ENCODE measurements at places on chromosomes 5 and 9.
A peak's percentile ranks its signal among the peaks of the same experiment; 100 is the strongest.

DNA sequence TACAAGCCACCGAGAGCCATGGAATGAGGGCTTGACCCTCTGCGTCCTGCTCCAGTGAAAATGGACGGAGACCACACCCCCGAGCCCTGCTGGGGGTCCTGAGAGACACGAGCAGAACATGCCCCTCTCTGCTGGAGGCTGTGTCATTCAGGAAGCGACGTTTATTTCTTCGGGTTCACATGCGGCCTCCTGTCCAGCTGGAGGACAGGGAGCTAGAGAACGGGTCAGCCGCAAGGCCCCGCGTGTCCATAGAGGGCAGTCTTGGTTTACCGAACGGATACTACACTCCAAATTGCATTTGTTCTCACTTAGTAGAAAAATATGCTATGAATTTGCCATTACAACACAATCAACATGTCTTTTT, 36.1 kb downstream of the MRPL36 start:
- no peak for DNase-seq

- DNase-seq, result no peak
These were observed 47.1 kb downstream of the ST8SIA4 start for GRCh38 chr5:100855937-100856430.

GRCh38 chr9:80556631-80557030, 984.9 kb downstream of the TLE4 start:
- DNase-seq, result no peak

DNA sequence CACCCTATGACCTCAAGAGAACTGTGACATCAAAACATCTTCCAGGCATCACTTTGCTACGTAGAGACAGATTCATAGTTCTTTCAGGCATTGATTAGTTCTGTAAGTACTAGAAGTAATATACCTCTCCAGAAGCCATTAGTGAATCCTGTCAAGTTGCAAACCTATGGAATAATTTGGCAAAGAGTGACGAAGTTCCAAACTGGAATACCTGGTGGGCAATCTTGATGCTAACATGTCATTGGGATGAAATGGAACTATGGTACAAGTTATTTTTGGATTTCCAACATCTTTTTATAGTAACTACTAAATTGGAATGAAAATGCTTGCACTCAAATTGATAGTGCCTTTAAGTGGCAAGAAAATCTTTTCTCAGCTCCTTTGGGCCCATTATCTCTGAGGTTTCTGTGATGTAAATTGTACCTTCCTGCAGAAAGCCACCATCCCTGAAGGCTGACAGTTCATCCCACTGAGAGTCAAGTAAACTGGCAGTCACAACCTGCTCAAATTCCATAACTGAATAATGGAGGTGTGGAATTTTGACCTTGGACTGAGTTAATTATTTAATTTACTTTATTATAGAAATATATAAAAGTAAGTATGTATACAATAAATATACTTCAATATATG, 435.5 kb downstream of the DTWD2 start:
- no peak for DNase-seq

DNA sequence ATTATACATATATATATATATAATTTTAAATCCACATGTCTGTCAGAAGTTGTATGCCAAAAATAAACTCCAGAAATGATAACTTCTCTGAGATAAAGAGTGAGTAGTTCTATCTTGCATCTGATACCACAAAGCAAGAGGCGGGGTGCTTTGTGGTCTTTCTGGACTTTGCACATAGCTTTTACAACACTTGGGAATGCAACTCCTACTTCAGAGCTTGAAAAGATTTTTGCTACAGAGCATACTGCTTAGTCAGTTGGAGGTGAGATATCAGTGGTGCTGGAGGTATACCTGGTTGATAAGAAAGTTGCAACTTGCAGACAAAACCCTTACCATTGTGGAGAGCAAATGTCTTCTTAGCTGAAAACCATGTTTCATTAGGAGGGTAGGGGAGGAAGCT, 1384.5 kb upstream of the NUDT12 start:
- DNase-seq, result no peak

- DNase-seq, result no peak
These were observed 1520.8 kb upstream of the CDH6 start for GRCh38 chr5:29672678-29673077.

DNA sequence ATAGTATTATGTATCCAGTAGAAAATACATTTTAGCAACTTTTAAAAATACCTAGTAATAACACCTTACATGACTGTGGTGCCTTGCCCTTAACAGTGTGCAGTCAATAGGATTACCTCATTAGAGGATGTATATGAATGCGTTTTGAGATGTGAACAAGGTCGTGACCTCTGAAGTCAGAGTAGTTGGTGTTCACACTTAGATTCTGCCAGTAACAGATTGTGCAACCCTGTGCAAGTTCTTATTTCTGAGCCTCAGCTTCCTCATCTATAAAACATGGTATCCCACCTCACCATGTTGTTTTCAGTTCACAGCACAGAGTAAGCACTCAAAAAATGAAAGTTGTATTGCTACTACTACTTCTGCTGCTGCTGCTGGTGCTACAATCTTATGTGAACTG, 347.3 kb downstream of the KDM4C start:
- no peak for DNase-seq

GRCh38 chr9:91966503-91966902, 16.5 kb upstream of the ROR2 start:
- DNase-seq, result no peak

DNA sequence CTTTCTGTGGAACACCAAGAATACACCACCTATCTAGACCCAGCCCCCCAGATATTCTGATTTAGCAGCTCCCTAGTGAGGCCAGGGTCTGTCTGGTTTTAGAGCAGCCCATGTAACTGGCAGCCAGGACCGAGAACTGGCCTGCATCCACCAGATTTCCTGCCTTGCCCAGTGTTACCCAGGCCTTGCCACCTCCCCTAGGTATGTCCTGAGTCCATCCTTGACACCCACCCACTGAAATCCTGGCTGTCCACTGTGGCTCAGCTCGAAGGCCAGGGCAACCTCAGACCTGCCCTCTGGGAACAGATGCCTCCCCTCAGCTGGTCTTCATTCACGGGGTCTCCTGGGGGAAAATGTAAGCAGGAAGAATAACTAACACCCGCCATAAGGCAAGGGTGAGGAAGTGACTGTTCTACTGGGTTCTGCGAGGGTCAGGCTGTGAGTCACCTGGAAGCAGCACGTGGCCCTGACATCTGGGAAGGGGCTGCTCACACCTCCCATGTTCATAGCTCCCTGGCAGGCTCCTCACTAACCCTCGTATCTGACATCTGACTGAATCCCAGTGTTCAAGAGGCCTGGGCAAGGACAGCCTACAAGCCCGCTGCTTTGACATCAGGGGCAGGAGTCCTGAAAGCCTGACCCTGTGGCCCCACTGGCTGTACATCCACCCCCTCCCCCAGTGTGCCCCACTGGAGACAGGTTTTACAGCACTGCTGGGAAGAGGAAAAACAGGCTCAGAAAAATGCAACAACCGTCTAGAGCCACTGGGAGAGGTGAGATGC, 72.7 kb downstream of the SEMA4D start:
- DNase-seq, result no peak

- no peak for DNase-seq
These were observed 154.7 kb downstream of the FAM114A2 start for GRCh38 chr5:153883854-153884611.

DNA sequence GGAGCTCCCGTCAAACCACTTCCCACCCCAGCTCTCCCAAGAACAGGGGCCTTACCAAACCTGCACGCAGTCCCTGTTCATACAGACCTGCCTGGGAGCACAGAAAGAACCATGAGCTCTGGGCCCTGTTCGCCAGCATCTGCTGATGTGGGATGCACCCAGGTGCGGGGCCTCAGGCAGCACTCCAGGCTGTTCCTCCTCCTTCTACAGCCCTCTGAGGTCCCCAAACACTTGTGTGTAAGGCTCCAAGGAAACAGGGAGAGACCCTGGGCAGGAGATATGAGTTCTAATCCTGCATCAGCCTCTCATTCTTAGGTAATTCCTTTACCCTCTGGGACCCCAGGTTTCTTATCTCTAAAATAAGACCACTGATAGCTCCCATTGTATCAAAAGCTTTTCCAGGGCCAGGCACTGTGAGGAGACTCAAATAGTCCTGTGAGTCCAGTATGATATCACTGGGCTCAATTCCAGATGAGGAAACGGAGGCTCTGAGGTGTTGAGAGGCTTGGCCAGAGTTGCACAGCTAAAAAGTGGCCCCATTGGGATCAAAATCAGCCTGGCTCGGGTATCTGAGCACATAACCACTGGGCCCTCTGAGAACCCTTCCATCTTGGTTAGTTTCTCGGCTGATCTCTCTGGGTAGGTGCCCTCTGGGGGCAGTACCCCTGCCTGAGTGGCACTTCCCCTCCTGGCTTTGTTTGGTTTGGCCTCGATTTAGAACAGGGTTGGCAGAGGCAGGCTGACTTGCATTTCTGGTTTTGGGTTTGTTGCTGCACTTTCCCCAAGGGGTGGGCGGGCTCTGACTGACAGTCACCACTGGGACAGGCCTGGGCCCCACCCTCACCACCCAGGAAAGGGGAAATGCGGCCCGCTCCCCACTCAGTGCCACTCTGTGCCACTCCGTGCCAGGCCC, 116.8 kb downstream of the RGS3 start:
- DNase-seq, result peak; percentile 30

DNA sequence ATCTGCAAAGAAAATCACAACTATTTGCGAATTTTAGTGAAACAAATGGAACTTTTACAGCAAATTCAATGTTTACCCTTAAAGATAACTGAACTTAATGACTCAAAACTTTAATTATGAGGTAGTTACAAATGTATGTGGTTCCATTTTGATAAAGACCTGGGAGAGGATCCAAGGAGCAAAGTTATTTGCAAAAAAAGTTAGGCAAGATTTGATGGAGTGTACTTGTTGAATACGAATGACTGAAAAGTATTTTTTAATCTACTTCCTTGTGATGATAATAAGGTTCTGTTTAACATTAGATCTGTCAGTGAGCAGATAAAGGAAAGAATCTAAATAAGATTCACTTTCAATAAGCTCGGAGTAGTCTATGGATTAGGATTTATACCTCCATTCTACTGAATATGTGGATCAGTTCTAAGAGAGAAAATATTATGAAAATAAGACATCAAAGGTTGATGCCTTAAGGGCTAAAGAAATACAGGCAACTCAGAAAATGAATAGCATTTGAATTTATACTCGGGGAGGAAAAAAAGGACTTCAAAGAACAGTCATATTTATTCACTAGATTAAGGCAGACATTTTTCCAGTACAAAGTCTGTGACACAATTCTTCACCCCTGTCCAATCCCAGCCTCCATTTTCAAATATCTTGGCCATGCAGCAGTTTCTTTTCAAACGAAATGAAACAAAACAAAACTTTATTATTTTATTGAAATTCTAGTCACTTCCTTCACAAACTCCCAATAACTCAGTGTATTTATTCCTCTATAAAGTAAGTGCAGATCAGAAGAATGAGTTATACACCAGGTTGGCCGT, 199.8 kb downstream of the PDE4D start:
- DNase-seq, result no peak

DNA sequence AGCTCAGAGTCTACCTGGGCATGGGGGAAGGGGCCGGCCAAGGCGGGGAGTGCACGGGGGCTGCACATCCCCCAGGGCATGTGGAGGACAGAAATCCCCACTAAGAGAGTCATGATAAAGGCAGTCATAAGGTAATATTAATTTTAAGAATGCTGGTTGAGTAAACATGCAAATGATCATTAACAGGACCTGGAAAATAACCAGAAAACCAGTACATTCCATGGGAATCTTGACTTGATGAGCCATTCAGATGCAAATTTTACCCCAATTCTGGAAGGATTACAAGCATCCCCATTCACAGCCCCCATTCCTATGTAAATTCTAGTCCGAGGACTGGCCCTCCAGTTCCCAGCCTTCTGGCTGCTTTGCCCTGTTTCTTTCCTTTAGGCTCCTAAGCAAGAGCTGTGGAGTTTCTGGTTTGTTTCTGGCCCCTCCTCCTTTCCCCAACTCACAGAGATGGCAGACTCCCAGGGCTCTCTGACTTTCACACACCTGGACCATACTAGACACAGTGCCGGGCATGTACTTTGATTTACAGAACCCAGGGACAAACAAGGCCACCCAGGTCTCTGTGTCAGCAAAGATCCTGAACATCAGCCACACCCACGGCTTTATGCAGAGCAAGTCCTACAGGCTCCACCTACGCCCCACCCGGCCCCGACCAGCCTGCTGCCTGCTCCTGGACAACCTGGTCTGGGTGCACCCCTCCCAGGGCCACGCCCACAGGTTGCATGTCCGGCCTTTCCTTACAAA, 62.7 kb downstream of the SEMA4D start:
- DNase-seq, result no peak

GRCh38 chr5:124677374-124678351, 68.8 kb downstream of the ZNF608 start:
- DNase-seq, result no peak

DNA sequence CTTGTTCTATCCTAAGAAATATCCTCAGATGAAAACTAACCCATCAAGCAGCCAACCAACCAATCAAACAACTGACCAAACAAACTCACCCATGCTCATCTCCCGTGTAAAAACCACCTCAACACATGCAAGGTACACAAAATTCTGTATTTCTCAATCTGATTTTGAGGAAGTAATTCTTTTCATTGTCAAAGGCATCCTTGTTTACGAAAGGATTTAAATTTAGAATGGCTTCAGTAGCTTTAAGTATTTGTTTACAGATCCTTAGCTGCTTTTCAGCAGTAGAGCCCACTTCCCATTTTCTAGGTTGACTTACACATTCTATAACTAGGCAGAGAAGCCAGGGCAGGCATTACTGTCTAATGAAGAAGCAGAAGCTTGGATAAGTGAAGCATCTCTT, 78.6 kb downstream of the NTRK2 start:
- DNase-seq, result no peak

- peak; percentile 42 for DNase-seq
These were observed 38.4 kb downstream of the HRH2 start for GRCh38 chr5:175696139-175696854.

- no peak for DNase-seq
These were observed 659.4 kb upstream of the ADAMTS16 start for GRCh38 chr5:4480528-4481349.

DNA sequence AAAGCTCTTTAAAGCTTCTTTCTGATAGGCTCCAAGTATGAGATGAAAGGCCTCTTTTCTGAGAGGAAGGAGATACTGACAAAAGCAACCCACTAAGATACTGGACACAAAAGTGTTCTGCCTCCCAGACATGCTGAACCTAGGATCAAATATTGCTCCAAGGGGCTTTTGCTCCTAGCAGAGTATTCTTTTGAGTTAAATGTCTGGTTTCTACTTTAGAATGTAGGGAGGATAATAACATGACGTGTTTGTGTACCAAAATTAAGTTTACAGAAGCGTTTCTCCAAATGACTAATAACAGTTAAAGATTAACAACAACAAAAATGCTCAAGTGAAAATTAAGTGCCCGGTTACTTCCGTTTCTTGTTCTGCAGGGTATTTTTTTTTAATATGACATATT, 2293.3 kb upstream of the C9orf72 start:
- no peak for DNase-seq

GRCh38 chr9:16461851-16462250, 408.6 kb downstream of the BNC2 start:
- DNase-seq, result no peak

DNA sequence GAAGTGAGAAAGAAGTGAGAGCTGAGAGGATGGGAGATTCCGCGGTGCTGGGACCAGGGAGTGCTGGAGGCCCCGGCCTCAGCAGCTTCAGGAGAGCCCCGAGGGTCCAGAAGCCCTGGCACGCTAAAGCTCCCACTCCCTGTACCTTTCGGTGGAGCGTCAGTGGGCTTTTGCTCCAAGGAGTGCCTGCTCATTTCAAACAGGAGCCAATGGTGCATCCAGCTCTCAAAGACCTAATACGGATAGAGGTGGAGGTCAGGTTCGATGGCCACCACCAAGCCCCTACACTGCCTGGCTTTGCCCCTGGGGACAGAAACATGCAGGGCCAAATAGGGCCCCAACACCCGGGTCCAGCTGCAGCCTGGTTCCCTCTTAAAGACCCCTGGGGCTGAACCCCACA, 8.2 kb downstream of the CD74 start:
- no peak for DNase-seq

GRCh38 chr9:75911390-75911789, 20.9 kb downstream of the PCSK5 start:
- DNase-seq, result no peak

Data from stimulated activated CD8-positive, alpha-beta memory T cell treated with anti-CD3 and anti-CD28 coated beads, Interleukin-7, amount 100 ng/mL, for 1 hour (primary cell).